Omental fat pad (tissue), 4 donors: ENCODE measurements at places on chromosomes 13 and 19. TPM values are rescaled to one million over a fixed set of nuclear protein-coding genes. Genes with fewer than 3 reads are reported as not detected.

DNA sequence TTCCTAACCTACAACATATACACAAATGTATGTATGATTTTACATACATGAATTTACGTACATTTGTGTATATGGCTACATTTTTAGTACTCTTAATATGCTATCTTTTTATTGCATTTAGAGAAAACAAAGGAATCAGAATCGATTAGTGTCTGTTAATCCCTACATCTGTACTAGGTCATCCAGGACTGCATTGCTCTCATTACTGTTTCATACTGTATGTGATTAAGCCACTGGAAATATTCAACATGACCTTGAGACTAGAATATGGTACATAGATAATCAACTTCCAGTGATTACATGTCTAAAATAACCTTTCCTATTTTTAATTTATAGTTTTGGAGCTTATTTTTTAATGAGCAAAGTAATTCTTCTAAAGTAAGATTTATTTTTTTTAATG, 5.3 kb upstream of the MAB21L1 start:
- no peak for DNase-seq

GRCh38 chr13:95588721-95589120, 36.2 kb downstream of the CLDN10 start:
- DNase-seq: no peak

GRCh38 chr19:493391-494170, 2.7 kb upstream of the MADCAM1 start:
- DNase-seq: no peak

Gene NEK5
- 0.44 TPM for total RNA-seq

DNA sequence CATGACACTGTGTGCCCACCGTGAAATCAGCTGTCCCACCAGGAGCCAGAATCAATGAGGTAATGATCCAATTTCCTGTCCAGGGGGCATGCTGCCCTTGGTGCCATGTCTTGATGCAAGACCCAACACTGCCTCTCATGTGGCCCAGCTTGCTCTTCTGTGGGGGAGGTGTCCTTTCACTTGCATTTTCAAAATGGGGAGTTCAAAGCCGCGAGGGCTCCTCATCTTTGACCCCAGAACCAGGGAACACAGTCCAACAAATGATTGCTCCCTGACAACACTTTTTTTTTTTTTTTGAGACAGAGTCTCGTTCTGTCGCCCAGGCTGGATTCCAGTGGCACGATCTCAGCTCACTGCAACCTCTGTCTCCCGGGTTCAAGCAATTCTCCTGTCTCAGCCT, 64.1 kb downstream of the FGF9 start:
- no peak for DNase-seq

GRCh38 chr13:90958866-90959265, 388.6 kb upstream of the MIR17HG start:
- DNase-seq: no peak

Gene SACS
- total RNA-seq: 48.4 TPM

GRCh38 chr19:41156207-41156606, 36.8 kb upstream of the CYP2S1 start:
- DNase-seq: no peak

Gene SH2D3A
- not detected for total RNA-seq

DNA sequence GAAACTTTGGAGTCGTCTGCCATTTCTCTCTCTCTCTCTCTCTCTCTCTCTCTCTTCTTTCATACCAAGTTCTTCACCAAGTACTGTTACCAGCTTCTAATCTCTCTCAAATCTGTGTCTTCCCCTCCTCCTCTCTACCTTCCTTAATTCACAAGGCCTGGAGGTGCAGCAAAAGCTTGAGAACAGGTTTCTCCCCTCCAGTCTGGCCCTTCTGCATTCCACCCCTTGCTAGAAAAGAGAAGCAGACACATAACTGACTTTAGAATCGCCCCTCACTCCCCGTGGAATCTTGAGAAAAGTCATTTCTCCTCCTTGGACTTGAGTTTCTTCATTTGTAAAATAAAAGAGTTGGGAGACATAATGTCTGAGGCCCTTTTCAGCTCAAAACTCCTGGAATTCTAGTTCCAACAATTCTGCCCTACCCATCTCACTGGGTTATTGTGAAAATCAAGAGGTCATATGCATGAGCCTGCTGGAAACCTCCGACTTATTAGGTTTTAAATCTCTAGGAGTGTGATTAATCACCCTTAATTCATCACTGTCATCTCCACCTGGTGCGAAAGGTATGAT, 20.4 kb downstream of the AMER2 start:
- DNase-seq: no peak

GRCh38 chr13:26899202-26899601, 138.6 kb upstream of the GPR12 start:
- no peak for DNase-seq

DNA sequence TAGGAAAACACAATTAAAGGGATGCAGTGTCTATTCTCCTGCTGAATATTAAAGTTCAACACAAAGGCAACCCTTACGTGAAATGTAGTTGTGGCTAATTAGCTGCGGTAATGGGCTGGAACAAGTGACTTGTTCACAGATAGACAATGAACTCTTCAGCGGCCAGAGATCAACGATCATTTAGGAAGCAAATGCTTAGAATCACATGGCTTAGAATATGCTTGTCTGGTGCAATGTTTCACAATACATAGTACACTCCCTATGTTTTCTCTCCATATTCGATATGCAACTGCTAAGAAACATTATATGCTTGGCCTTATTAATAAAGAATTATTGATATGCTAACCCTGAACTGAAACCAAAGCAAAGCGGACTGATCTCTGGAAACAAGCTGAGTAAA, 25.7 kb upstream of the MTUS2 start:
- no peak for DNase-seq

DNA sequence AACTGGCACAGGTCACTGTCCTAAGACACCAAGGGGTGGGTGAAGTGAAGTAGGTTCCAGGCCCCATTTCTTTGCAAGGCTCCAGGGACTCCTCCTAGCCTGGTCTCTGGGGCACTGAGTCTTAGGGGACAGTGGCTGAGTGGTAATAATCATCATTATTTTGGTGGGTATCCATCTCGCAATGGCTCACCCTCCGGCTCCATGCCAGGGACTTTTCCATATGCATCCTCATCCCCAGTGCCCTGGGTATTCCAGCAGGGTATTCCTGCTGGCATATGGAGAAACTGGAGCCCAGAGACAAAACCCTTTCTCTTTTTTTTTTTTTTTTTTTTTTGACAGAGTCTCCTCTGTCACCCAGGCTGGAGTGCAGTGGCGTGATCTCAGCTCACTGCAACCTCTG, 2.5 kb downstream of the PDE4A start:
- no peak for DNase-seq

- no peak for DNase-seq
Measured at GRCh38 chr19:46927106-46927505, 66.3 kb downstream of the ARHGAP35 start.

- no peak for DNase-seq
Measured at GRCh38 chr13:20173116-20173746, 12.4 kb upstream of the GJA3 start.

Gene OR7D2
- not detected for total RNA-seq

Gene KANK3
- 24.1 TPM for total RNA-seq

- no peak for DNase-seq
Measured at GRCh38 chr19:16518483-16519229, 22.5 kb downstream of the C19orf44 start.

DNA sequence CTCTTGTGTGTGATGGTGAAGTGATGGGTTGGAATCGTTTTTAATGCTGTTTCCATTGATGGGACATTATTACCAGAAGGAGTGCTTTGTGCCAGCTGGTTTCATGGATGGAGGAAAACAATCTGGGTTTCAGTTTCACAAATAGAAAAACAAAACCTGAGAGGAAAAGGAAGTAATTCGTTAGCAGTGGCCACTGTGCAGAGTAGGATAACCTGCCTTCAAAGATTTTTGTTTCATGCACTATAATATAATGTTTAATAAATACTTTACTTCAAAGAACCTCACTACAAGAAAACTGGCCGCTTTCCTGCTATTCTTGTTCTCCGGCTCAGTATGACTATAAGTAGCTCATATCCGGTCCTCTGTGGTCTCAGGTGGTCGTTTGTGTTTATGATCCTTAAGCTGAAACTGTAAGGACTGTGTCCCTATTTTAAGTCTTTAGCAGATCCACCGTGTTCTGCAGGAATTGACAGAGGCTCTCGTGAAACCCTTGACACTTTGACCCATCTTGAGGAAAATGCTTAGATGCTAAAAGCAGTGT, 104.7 kb downstream of the GGACT start:
- DNase-seq: no peak

DNA sequence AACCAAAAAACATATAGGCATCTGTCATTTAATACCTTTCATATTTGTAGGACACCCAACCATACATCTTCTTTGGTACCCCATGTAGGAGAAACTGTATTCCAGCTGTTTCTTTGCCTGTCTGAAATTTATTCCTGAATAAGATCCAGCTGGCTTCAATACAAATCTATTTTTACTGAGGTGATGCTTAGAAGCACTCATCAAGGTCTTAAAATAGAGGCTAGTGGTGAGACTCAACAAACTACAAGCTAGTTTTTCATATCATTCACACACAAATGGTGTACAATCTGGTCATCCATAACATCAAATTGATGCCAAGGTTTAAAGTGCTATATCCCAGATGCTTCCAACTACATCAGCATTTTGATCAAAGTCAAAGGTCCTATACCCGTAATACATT, 1071.3 kb upstream of the MIR17HG start:
- no peak for DNase-seq

Gene DNAAF3
- total RNA-seq: 0.65 TPM

DNA sequence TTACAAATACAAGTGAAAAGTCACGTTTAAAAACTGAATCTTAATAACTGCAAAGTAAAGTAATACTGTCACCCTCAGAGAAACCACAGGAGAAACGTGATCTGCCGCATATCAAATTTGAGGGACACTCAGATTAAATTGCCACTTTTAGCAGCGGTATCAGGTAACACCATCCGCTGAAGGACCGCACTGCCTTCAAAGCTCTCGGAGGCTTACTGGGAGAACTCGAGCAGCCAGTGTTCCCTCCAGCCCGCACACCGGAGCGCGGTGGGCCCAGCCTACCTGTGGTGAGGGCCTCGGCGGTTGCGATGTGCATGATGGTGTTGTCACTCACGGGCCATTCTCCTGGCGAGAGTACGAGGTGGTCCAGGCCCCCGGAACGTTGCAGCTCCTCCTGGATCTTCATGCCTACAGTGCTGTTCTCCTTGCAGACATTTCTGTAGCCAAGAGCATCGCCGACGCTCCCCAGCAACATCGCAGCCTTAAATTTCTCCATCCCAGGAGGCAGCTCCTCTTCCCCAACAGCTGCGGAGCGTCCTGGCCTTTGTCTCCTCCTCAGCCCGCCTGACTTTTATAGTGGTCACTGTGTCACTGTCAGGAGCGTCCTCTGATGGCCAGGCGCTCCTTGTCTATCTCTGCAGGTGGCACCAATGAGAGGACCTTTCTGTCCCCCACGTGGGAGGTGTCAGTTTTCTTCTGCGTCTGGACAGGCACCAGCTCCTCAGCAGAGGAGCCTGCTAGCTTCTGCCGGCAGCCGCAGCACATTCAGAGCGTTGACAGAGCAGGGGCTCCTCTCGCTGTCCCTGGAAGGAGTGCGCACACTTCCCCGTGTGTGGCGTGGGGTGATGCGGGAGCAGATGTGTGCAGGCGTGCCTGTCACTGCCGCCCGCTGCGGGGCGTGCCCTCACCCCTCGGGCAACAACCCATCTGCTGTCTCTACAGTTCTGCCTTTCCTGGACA, at the start of gene ADPRHL1:
Gene ADPRHL1 (minus strand): TSS at position 547 of the 960 bp plus-strand sequence. CDS start 51 bp downstream, at position 496.
- DNase-seq: no peak

DNA sequence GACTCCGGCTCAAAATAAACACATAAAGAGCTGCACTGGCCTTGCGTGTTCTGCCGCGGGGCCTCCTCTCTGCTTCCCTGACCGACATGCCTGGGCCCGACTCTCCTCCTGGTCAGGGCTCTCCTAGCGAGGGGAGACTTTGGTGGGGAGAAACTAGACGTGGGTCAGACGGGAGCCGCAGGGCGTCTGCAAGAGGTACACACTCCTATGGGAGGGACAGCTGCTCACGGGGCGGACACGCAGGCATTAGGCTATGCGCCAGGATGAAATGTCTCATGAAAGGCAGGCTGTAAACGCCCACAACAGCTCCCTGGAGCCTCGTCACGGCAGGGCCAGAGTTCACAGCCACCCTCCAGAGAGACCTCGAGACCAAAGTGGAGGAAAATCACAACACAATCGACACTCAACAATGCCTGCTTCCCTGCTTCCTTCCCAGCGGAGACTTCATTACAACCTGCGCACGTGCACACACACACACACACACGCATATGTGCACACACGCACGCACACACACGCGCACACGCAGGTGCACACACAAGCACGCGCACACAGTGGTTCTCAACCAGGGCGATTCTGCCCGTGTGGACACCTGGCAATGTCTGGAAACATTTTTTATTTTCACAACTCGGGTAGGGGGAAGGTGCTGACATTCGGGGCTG, 5.8 kb downstream of the SLC39A3 start:
- no peak for DNase-seq

Gene SPACA4
- total RNA-seq: not detected

DNA sequence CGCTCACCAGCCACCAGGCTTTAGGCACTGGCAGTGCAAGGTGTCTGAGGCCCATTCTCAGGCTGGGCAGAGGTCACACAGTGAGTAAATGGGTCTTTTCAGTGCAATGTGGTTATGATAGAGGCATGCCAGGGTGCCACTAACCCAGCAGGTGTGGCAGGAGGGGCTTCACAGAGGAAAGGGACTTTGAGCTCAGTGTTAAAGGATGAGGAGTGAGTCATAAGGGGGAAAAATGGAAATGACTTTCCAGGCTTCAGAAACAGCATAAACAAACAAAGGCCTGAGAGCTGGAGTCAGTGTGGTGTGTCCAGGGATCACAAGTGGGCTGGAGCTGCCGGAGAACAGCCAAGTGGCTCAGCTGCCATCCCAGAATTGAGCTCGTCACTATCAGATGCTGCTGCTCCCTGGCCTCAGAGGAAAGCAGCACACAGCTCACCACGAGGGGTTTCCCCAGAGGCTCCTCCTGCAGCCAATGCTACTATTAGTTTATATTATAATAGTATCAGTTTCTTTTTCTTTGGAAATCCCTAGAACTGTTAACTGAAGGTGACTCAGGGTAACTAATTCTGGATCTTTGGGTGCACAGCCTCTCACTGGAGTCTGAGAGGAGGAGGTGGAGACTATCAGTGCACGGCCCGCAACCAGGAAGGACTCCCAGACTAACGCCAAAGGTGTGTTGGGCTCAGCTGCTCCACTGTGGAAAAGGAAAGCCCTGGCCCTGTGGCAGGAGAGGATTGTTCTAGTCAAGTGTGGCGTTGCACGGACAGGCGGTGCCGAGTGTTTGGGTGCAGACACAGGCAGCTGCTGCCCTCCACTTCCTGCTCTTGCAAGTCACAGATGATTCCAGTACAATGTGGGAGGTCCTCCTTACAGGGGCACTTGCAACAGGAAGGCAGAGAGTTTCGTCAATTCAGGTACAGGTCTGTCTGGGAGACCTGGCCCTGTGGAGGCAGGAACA, 39.5 kb downstream of the DHRS12 start:
- no peak for DNase-seq

Gene CYP4F2
- not detected for total RNA-seq

Gene TEX29
- total RNA-seq: not detected

DNA sequence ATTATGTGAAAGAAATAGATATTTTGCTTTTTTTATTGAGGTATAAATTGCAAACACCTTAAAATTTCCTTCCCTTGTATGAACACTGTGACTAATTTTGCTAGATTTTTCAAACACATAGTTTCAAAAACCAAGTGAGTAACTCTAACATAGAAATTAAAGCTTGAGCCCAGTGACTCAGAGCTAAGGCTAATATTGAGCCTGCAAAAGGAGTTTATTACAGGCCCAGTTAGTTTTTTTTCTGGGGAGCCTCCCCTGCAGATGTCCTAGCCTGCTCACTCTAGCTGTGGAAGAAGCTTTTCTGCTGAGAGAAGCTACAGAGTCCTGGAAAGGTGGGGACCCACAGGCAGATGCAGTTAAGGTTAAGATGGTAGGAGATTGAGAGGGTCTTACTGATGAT, 3.4 kb downstream of the ZNF430 start:
- DNase-seq: no peak

Gene ZNF493
- 20.2 TPM for total RNA-seq
